ENCODE measurements at places on chromosomes 16 and 17.

DNA sequence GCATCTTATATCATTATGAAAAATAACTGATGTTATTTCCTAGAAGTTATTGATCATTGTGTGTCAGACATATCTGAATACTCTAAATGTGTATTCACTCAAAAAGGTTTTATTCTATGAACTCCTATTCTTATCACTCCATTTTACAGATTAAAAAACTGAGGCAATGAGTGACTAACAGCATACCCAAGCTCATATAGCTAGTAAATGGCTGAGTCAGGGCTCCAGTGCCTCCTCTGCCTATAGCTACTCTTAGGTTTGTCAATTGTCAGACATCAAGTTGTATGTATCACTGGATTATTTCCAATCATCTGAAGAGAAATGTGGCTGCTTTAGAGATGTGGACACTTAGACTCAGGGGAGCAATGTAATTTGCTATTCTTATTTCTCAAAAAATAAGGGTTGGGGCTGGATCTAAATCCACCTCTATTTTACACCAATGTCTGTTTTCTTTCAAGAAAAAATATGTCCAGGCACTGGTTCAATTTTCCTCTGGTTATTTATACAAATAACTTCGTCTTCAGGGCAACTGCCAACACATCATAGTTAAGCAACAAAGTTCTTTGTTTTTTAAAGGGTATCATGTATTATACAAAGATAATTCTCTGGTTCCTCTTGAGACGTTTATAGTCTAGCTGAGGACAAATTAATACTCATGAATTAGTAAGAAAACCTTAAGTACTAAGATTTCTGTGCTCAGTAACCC lies 328.9 kb upstream of the MAF start:
- no peak for DNase-seq

GRCh38 chr16:56203052-56203451 lies 11.8 kb downstream of the GNAO1 start:
- no peak for DNase-seq

DNA sequence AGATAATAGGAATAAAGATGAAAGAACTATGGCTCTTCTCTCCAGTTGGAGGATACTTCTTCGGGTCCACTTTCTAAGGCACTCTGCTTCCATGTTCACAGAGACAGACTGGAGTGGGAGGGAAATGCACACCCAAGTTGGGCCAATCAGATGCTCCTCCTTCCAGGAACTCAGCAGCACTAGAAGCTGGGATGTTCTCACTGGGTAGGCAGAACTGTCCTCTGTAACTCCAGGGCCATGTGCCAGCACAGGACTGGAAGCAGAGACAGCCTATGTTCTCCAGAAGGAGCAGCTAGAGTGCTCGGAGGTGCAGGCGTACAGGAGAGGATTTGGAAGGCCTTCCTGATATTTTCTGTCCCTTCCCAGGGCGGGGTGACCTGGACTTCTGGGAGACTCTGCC lies 49.9 kb upstream of the SREBF1 start:
- no peak for DNase-seq

DNA sequence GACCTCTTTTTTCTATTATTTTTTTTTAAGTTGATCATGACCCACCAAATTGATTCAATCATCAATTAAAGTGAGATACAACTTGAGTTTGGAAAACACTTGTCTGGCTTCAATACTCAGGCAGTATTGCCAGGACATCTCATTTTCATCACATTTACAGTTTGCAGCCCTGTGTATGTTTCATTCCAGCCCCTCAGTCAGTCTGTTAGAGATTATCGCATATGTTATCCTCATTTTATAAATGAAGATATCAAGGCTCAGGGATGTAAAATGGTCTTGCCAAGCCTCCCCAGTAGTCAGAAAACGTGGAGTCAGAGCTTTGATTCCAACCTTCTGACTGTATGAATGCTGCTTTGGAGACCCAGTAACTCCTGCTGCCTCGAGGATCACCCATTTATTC lies 87.3 kb upstream of the CACNG3 start:
- no peak for DNase-seq

DNA sequence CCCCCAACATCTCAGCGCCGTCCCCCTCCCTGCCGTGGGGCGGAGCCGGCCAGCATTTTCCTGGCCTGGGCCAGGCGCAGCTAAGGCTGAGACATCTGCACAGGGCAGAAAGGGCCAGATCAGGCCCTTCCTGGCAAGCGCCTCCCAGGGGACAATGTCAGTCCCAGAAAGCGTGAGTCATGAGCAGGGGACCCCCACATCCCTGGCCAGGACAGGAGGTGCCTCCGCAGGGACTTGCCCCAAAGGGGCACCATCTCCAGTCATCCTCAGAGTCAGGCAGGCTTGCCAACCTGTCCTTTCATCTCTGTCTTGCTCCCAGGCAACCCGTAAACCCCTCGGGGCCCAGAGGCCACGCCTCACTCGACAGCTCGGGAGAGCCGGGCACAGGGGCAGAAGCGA lies 43.2 kb downstream of the SOCS1 start:
- no peak for DNase-seq

- no peak for DNase-seq
Measured at GRCh38 chr17:45784293-45784740, at the start of gene CRHR1. Gene CRHR1, plus strand, starts transcription at chr17:45784320. Its CDS starts 225 bp downstream, at chr17:45784545.
